GM03348 (cell line): ENCODE measurements at places on chromosomes 12 and 14.

- DNase-seq: no peak
Observed at GRCh38 chr12:29255042-29255441, 106.0 kb downstream of the FAR2 start.

DNA sequence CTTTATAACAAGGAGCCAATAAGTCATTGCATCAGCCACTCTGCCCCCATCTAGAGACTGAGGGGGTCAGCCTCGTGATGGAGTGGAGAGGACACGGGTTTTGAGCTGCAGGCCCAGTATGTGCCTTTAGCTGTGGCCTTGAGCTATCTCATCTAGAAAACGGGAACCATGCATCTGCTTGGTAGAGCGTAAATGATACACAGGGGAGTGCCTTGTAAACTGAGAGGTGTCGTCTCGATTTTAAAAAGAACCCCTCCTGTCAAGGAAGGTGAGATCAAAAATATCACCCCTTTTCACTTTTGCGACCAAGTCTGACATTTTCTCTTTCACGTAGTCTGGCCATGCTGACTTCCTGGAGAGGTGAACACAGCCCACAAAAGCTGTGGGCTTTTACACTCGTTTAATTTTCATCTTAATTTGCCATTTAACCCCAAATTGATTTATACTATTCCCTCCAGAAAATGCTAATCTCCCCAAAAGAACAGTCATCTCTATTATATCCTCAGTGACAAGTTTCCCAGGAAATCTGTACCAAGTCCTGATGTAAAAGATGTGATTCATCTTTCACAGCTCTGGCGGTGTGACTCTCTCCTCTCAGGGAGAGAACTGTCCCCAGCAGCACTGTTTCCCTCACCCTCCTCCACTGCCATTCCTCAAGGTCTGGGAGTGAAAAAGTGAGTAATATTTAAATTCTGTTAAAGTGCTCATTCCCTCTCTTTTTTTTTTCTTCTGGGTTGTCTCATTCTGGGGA is 30.6 kb downstream of the VCPKMT start:
- DNase-seq: peak; percentile 53

DNA sequence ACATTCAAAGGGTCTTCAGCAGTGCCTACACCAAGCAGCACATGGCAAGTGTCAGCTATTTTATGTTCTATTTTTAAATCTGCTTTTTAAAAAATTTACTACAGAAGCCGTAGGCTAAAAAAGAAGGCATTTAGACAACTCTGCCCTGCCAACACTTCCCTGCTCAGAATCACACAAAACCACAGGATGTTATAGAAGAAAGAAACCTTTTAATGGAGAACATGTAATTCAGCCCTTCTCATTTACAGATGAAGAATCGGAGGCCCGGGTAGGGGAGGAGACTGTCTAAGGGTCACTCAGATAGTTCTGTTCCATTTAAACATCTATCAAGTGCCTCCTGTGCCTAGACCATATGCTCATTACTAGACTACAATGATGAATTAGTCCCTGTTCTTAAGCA is 171.8 kb upstream of the NTF3 start:
- DNase-seq: no peak

GRCh38 chr14:101879529-101880336 is 84.6 kb upstream of the DYNC1H1 start:
- no peak for DNase-seq

DNA sequence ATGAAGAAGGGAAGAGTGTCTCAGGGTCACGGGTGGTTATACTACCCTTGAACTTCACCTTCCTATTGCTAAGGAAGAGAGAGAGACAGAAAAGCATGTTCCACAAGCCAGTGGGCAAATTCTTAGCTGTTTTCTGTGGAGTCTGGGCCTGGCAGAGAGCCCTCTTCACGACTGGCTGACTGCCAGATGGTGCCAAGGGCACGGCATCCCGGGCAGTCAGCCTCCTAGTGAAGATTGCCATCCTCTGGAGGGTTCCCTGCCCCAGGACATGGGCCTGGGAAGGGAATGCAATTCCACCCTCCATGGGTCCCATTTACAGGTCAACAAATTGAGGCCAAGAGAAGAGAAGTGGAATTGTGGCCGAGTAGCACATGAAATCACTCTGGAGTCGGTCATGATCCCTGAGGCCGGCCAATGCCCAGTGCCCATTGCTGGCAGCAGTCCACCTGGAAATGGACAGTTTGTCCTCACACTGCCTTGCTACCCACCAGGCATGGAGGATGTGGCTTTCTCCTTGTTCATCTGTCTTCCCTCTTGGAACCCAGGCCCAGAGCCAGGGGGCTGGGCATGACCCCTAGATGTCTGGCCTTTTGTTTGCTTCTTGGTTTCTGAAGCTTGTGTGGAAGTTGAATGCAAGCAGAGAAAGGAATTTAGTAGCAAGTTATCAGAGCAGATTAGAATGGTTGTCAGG is 9.9 kb downstream of the TUNAR start:
- no peak for DNase-seq

GRCh38 chr12:110677982-110678381 is 10.9 kb downstream of the HVCN1 start:
- no peak for DNase-seq

- DNase-seq: no peak
Observed at GRCh38 chr12:73225371-73225937, 953.3 kb downstream of the TRHDE start.

GRCh38 chr12:57730336-57731067 is 8.0 kb downstream of the AGAP2 start:
- no peak for DNase-seq

DNA sequence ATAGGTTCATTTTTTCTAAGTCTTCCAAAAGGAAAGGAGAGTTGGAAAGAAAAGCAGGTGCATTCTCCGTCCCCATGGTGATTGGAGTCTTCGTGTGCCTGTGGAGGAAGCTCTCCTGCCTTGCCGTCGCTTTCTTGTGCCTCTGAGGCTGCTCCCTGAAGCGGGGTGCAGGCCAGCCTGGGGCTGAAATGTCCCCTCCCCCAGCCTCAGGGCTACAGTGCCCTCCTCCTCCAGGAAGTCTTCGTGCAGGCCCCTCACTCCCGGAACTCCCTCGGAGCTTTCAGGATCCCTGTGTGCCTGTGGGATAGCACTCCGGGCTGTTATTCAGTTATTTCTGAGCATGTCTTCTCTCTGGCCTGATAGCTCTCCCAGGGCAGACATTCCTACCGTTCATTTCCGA is 569.2 kb downstream of the VRK1 start:
- no peak for DNase-seq

DNA sequence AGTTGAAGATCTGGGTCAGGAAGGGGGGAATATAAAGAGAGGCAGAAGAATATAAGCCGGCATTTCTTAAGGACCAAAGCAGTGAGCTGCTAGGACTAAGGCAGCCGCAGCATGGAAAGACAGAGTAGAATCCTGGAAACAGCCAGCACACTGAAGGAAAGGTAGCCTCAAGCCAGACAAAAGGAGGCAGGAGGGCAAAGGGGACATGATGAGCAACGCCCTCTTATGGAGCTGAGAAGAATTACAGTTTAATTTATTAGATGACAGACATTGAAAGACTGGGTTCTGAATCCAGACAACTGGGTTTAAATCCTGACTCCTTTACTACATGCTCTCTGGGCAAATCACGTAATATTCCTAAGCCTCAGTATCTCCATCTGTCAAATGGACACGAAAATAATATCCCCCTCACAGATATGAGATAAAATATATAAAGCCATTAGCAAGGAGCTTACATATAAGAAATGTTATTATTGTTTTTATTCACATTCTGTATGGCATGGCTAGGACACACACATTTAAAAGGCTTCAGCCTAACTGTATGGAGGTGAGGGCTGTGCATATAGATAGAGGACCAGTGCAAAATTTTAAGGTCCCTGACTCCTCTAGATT is 8.1 kb upstream of the PCED1B start:
- DNase-seq: no peak

GRCh38 chr12:1695886-1696670 is 5.2 kb downstream of the ADIPOR2 start:
- no peak for DNase-seq

GRCh38 chr14:25003537-25003936 is 46.4 kb downstream of the STXBP6 start:
- DNase-seq: no peak

DNA sequence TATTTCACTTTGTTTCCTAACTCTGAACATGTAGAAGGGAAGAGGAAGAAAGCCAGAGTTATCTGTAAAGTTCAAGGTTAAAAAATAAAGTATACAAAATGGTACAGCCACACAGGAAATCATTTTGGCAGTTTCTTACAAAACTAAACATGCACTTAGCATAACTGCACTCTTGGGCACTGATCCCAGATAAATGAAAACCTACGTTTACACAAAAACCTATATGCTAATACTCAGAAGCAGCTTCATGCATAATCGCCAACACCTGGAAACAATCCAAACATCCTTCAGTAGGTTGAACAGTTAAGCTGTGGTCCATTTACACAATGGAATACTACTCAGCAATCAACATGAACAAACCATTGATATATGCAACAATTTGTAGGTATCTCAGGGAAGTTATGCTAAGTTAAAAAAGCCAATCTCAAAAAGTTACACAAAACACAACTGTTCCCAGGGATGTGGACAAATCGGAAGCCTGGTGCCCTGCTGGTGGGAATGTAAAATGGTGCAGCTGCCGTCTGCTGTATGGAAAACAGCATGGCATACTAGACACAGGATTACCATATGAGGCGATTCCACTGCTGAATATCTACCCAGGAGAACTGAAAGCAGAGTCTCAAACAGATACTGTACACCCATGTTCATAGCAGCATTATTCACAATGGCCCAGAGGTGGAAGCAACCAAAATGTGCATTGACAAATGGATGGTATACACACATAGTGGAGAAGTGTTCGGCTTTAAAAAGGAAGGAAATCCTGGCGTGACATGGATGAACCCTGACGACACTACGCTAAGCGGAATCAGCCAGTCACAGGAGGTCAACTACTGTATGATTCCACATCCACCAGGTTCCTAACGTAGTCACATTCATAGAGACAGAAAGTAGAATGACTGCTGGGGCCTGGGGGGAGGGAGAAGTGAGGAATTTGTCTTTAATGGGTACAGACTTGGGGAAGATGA is 37.7 kb downstream of the NRDE2 start:
- no peak for DNase-seq

- no peak for DNase-seq
Observed at GRCh38 chr14:105486163-105486973, at the start of gene CRIP1. CRIP1 (plus strand) TSS chr14:105486886; CDS start chr14:105487260, 374 bp downstream.

- no peak for DNase-seq
Observed at GRCh38 chr14:82011460-82011859, 477.8 kb upstream of the SEL1L start.

DNA sequence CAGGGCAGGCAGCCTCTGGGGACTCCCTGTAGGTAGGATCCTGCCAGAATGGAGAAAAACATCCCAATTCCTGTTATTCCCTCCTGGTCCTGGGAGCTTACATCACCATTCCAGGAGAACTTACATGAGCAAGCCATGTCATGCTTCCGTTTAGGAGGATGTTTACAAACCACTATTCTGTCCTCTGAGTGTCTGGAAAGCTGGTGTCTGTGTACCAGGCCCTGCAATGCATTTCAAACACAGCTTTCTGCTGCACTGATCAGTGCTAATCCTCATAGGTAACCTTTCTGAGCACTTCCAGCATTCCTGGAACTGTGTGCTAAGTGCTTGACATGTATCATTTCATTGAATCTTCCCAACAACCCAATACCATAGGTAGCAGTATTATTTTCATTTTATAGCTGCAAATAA is 19.8 kb upstream of the MAP1LC3B2 start:
- DNase-seq: no peak

DNA sequence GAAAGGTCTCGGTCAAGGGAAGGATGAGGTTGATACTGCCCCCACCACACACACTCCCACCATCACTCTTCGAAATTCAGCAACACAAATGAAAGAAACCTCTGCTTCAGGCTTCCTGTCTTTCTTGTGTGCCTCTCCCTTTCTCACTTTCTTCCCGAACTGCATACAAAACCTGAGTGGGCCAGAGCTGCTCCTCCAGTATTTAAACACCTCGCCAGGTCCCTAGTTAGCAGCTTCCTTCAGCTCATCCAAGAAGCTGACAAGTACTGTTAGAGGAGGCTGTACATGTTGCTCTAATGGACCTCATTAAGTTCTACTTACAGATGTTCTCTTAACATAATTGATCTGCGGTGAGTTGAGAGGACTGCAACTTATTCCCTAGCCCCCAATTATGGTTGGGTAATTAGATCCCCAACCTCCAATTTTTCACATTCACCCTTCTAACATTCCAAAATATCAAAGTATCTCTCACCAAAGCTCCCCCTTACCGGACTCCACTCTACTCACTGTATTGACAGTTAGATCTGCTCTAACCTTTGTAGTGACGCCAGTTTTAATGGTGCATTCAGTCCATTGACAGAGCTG is 4.1 kb upstream of the LMO3 start:
- no peak for DNase-seq

DNA sequence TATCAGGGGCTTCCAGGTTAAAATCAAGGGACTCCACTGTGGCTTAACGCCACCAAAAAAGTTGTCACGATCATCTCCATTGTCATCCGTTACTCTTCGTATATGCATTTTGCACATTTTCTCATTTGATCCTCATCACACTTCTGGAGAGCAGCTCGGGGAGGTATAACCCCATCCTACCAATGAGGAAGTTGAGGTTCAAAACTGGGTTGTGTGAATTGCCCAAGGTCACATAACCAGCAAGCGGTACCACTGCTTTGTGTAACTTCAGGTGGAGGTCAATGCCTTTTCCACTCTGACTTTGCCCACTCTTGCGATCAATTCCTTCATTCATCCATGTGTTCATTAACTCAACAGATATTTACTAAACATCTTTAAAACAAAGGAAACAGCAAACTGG is 71.1 kb upstream of the CCND2 start:
- no peak for DNase-seq

DNA sequence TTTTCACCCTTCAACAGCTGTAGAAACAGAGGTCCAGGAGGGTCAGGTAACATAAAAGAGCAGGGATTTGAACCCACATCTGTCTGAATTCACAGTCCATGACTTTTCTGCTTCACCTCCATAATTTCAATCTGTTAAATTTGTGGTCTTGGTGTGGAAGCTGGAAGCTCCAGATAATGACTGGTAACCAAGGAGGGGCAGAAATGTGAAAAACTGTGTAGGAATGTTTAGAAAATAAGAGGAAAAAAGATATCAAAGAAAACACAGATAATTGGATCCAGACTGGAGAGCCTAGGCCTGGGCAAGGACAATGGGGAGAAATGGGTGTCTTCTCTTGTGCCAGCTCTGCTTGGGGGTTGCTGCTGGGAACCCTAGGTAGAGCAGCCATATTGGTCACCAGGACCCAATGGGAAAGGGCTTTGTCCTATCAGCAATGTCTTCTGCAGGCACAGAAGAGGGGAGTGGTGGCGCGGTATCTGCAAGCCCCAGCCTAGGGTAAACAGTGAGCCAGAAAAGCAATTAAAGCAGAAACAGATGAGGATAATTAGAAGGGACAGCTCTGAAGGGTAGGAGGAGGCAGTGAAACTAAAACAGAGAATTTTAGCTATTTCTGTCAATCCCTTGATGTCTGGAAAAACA is 54.3 kb upstream of the CCDC91 start:
- DNase-seq: no peak

- DNase-seq: no peak
Observed at GRCh38 chr14:26415618-26416123, 182.2 kb downstream of the NOVA1 start.

DNA sequence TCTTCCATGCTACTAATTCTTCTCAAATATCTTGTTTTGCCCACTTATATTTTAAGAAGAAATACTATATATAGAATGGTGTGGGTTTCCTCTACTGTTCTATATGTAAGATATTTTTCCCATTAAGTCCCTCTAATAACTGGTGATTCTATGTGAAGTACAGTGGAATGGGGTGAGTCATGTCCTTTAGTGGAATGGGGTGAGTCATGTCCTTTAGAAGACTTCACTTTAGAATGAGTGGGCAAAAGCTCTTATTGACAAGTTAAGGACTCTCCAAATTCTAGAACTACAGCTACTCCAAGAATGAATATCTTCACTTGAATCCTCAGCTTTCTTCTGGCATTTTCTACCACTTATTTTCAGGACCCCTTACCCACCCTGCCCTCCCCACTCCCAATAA is 349.9 kb downstream of the ETNK1 start:
- peak; percentile 61 for DNase-seq
